Skin of body (tissue), 3 donors: ENCODE measurements at places on chromosomes 2 and 18.
A peak's percentile ranks its signal among the peaks of the same experiment; 100 is the strongest.

- no peak for DNase-seq
Observed at GRCh38 chr2:184137955-184138354, 460.4 kb upstream of the ZNF804A start.

- no peak for DNase-seq
Observed at GRCh38 chr2:66255867-66256266, 179.1 kb upstream of the MEIS1 start.

GRCh38 chr2:101987832-101988231 is 3.9 kb upstream of the IL1R2 start:
- no peak for DNase-seq

DNA sequence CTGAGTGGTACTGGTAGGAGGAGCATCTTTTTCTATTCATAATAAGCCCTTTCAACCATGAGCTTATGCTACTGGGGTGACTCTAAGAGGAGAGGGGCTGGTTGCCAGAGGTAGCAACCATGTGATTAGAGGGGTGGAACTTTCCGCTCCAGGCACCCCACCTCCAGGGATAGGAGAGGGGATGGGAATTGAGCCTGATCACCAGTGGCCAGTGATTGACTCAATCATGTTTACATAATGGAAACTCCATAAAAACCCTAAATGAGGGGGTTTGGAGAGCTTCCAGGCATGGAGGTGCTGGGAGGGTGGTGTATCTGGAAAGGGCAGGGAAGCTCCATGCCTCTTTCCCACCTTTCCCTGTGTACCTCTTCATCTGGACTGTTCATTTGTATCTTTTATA is 46.6 kb upstream of the RHOB start:
- no peak for DNase-seq

- DNase-seq = no peak
Observed at GRCh38 chr2:217258170-217258569, 398.3 kb upstream of the TNP1 start.

DNA sequence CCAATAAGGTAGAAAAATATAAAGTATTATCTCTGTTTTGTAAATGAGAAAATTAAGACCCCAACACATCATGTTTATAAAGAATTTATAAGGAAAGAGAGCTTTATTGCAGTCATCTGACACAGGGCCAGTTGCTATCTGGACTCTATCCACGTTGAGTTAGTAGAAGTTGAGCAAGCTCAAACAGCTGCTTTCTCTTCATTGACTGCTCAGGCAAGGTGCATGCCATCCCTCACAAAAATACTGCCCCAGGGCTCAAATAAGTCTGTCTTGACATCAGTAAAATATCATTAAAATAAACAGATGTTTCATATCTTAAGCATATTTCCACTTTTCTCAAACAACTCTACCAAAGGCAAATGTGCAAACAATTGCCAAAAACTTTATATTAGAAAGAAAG is 14.8 kb downstream of the COL5A2 start:
- peak; percentile 30 for DNase-seq
